PC-3 (cell line): ENCODE measurements at places on chromosomes 2 and 18. TPM values are rescaled to one million over a fixed set of nuclear protein-coding genes. Genes with fewer than 3 reads are reported as not detected.

GRCh38 chr2:151302404-151302803 is 12.9 kb upstream of the NMI start:
- no peak for DNase-seq

- DNase-seq, result no peak
Measured at GRCh38 chr18:23276451-23276850, 141.2 kb downstream of the CABLES1 start.

DNA sequence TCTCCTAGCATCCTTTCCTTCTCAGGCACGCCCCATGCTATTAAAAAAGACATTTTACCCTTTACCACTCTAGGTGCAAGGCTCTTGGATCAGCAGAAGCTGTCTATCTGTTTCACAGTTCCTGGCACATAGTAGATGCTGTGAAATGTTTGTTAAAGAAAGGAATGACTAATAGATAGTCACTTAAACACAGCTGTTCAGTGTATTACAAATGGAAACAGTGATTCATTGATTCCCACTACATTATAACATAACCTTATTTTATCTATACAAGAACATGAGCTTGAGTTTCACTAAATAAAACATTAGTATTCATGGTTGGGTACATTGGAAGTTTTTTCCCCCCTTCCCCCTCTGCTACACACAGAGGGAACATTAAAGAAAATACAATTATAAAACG is 142.1 kb downstream of the ASXL3 start:
- DNase-seq, result peak; percentile 10

- no peak for DNase-seq
Measured at GRCh38 chr18:48781163-48781987, 169.4 kb downstream of the SMAD7 start.

DNA sequence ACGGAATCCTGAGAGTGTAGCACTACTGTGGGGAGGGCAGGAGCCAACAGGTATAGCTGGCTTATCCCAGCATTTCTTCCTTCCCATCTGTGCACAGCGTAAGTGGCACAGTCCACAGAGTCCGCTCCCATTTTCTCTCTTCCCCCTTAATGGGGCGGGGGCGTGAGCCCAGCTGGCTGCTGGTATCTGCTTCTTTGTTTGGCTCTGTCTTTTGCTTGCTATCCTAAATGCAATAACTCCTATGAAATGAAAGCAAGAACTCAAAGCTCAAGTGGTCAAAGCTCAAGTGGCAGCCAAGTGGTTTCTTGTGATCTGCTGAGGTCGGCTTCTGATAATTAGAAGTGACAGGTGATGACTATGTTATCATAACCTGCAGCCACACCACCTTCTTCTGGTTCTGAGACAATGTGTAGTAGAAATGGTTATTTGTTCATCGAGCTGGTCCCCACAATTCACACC is 192.7 kb downstream of the PLCL1 start:
- DNase-seq, result no peak

DNA sequence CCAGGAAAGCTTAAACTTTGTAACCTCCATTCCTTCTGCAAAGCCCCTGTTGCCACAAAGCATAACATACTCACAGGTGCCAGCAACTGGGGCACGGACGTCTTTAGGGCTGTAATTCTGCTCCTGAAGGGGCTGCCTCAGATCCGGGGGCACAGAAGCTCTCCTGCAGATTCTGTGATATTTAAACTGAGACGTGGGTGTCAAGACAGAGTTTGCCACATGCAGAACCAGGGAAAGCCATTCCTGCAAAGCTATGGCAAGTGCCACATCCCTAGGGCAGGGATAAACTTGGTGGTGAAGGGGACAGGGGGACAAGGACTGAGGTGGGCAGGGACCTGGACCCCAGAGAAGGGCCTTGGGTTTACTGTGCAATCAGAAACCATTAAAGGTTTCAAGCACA is 247.2 kb downstream of the EIPR1 start:
- no peak for DNase-seq

DNA sequence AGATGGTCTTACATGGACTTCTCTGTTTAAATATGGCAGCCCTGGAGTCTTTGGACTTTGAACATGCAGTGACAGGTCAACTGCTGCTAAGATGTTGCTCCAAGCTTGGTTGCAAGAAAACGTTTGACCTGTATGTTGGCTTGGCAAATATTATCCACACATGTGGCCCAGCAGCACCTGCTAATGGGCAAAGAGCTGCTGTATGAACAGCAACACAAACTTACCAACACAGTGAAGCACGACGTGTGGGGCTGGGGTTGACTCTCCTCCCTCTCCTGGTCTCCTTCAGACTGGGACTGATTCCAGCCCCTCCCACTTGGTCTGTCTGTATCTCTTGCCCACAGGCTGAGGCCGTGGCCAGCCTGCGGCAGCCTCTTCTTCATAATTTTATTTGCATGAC is 3.8 kb downstream of the KCNE4 start:
- no peak for DNase-seq

DNA sequence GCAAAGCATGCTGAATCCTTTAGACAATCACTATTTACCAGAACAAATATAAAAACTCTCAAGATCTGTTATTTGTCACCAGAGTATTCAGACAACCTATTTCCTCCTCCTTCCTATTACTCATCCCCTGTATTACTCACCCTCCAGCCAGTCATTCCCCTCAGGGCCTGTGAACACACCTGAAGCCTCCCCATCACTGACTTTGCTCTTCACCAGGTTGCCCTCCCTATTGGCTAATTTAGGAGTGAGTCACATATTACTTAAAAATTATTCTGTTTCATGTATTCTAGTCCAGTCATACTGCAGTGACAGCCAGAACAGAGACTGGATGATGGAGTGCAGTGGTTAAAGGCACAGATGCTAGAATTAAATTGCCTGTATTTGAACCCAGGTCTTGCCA is 3.7 kb upstream of the ATG16L1 start:
- DNase-seq, result peak; percentile 99

- DNase-seq, result no peak
Measured at GRCh38 chr2:161606327-161606726, 17.9 kb upstream of the SLC4A10 start.

GRCh38 chr2:238483656-238484055 is 56.9 kb downstream of the ASB1 start:
- DNase-seq, result no peak

- no peak for DNase-seq
Measured at GRCh38 chr2:207227062-207227748, 61.5 kb upstream of the KLF7 start.

DNA sequence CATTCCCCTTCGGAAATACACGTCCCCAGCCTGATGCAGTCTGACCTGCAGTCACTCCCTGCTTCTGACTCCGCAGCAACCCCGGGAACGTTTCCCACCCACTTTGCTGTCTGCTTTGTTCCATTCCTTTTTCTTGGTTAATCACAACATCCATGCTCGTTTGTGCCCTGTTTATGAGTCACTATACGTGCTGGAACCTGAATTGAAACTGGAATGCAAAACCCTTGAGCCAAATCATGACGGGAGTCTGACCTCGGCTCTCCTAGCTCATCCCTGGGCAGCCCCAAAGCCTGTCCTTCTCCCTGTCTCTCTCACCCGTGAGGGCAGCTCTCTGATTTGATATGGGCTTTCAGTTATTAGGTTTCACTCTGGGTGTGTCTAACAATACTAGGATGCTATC is 57.1 kb upstream of the RNF152 start:
- DNase-seq, result no peak

DNA sequence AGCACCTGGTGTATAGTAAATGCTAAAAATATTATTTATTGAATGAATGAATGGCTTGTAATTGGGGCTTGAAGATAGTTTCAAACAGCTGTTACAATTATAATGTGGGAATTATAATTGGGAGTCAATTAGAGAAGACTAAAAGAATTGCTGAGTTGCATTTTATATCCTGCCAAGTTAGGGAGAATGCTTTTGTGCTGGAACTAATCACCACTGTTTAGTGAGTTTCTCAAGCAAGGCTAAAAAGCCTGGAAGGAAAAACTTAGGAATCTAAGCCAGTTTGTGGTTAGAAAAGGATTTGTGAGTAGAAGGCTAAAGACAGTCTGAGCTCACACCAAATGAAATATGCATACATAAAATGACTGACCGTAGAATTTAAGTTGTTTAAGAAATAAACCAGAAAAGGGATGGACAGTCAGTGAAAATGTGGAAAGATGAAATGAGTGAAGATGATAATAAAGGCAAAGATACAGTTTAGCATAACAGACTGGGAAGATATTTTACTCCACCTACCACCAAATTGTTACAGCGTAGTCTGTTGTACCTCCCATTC is 647.7 kb upstream of the FSHR start:
- DNase-seq, result no peak

- DNase-seq, result no peak
Measured at GRCh38 chr2:3041841-3042600, 335.6 kb downstream of the EIPR1 start.

GRCh38 chr2:164840930-164841718 is 499 bp downstream of the COBLL1 start:
- peak; percentile 70 for DNase-seq

DNA sequence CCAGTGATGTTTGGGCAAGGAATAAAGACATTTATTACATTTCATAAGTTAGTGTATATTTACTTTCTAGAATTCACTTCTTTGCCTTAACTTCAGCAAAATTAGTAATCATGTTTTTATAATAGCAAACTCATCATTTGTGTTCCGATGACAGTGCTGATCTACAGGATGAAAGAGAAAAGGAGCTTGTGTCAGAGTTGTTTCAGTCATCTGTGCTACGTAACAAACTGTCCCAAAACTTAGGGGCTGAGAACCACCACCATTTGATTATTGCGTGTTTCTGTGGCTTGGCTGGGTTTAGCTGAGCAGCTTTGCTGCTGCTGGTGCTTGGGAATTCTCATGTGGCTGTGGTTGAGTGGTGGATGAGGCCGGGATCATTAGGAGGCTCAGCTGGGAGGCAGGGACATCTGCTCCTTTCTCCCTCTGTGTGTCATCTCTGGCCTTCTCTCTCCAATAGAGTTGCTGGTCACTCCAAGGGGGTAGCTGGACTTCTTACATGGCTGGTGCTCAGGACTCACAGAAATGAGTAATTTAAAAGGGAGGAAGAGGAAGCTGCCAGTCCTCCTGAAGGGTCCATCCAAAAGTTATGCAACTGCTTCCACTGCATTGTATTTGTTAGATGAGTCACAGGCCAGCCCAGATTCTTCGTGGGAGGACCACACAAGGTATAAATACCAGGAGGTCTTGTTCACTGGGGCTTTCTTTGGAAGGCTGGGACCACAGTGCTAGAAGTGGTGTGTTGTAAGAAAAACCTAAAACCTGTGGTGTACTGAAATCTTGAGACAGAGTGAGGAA is 43.4 kb upstream of the HAAO start:
- DNase-seq, result peak; percentile 94

GRCh38 chr2:104431701-104432121 is 422.2 kb upstream of the POU3F3 start:
- DNase-seq, result no peak

ADAM17 gene
- 23.0 and 34.3 TPM in 2 replicates for total RNA-seq

SCN3A gene
- 0.07 and 0.12 TPM in 2 replicates for total RNA-seq

DSEL gene
- total RNA-seq, result 17.2 and 19.0 TPM in 2 replicates

CKAP2L gene
- total RNA-seq, result 16.0 and 20.7 TPM in 2 replicates

MEX3C gene
- total RNA-seq, result 13.2 and 15.8 TPM in 2 replicates

PSTPIP2 gene
- 0.11 and 0.35 TPM in 2 replicates for total RNA-seq

RAB31 gene
- 1.7 and 3.8 TPM in 2 replicates for total RNA-seq

TMEM150A gene
- 3.9 and 4.9 TPM in 2 replicates for total RNA-seq

VIT gene
- not detected in 2 replicates for total RNA-seq

HOXD10 gene
- not detected in 2 replicates for total RNA-seq

IL36B gene
- not detected in 2 replicates for total RNA-seq

ACKR3 gene
- total RNA-seq, result 0.86 and 3.1 TPM in 2 replicates
